ENCODE measurements at places on chromosomes 4 and X. TPM values are rescaled to one million over a fixed set of nuclear protein-coding genes. Genes with fewer than 3 reads are reported as not detected.

- DNase-seq = no peak
Measured at GRCh38 chr4:111986095-111986494, 159.2 kb upstream of the FAM241A start.

- no peak for DNase-seq
Measured at GRCh38 chrX:140715787-140716186, 6.2 kb downstream of the LINC00632 start.

DNA sequence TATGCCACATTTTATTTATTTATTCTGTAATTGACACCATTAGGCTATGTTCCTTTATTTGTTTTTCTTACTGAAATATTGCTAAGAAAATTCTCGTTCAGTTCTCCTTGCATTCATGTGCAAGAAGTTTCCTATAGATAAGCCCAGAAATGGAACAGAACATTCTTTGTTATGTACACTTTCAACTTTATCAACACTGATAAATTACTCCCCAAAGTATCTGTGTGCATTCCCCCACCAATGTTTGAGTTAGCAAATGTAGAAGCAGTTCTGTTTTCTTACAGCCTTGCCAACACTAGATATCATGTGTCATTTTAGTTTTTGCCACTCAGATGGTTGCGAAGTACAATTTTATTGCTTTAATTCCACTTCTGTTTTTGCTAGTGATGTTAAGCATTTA lies 166.4 kb upstream of the NPY2R start:
- no peak for DNase-seq

DNA sequence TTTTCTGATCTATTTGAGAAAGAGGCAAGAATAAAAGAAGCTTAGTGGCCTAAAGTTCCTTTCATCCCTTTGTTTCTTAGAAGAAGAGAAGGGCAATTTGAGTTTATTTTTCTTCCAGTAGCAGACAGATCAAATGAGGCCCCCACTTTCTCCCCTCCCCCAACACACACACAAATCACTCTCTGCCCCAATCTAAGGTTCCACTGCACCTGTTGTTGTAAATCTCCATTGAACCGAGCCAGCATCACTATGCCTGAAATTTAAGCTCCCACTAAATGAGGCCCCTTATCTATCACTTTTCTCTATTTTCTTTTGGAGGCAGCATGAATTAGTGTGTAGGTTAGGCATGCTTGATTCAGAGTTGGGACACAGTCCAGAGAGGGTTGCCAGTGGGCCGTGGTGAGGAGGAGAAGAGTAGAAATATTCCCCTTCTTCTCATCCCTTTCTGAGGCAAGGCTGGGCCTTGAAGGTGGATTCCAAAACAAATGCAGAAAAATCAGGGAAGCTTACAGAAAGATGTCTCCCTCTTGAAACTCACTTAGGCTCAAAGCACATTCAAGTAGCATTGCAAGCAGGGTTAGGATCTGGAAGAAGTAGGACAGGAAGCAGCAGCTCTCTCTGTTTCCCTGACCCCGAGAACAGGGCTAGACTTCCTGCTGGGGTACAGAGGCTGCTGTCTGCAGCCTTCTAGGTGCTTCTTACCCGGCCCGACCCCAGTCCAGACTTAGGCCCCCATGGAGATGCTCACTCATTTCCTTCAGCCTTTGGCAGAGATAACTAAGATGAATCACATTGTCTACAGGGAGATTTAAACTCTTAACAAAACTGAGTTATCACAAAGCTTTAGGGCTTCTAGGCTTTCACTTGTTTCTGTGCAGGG lies 70.7 kb downstream of the RASL11B start:
- peak; percentile 31 for DNase-seq

GRCh38 chr4:4521136-4521535 lies 20.7 kb downstream of the STX18 start:
- DNase-seq = no peak

DNA sequence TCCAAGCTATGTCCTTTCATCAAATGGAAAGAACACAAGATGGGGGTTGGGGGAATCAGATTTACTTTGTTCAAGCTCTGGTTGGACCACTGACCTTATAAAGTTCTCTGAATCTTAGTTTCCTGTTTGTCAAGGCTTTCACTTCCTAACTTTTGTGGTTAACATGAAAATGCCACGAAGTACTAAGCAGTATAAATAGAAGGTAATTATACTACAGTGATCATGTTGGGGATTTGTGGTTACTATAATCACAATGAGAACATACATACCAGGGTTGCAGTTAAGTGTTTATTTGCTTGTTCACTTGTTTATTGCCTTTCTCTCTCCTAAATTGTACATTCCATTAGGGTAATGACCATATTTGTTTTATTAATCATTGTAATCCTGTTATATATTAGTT lies 53.2 kb downstream of the SPRY1 start:
- DNase-seq = no peak

GRCh38 chr4:87078987-87079486 lies 141.4 kb downstream of the KLHL8 start:
- peak; percentile 61 for DNase-seq

SEC24D gene
- 23.3 TPM for total RNA-seq

Measured in lung microvascular endothelial cell (primary cell).